ENCODE measurements at places on chromosomes 6 and 20.

GRCh38 chr6:2916158-2916925 is 13.2 kb upstream of the SERPINB9 start:
- DNase-seq = no peak

DNA sequence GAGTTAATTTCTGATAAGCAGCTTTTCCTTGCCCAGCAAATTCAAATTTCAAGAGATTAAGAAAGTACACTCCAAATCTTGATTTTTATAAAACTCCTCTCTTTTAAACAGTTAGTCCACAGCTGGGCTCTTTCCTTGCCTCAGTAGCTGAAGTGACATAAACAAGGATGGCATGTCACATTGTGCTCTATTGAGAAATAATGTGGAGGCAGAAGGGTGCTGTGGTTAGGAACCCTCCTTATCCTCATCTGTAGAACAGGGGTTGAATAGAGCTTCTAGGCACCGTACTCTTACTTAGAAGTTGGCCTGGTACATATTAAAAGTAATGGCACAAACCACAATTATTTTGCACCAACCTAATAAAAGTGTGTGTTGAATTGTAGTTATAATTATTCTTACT is 70.3 kb downstream of the RSPO3 start:
- no peak for DNase-seq

GRCh38 chr20:3105256-3106137 is 21.0 kb upstream of the AVP start:
- no peak for DNase-seq

GRCh38 chr6:22362361-22362760 is 65.5 kb upstream of the PRL start:
- DNase-seq = no peak

GRCh38 chr6:98787961-98788360 is 46.4 kb upstream of the POU3F2 start:
- DNase-seq = no peak

DNA sequence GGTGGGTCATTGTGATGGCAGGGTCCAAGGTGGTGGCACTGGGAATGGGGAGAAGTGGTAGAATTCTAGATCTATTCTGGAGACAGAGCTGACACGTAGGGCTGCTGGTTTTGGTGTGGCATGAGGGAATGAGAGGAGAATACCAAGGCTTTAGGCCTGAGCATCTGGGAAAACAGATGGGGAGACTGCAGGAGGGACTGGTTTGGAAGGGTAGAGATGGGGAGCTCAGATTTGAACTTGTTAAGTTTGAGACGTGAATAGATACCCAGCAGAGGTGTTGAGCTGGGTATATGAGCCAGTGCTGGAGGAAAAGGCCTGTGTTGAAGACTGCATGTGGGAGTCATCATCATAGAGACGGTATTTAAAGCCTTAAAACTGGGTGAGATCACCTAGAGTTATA is 17.5 kb downstream of the TRMT6 start:
- DNase-seq = no peak

DNA sequence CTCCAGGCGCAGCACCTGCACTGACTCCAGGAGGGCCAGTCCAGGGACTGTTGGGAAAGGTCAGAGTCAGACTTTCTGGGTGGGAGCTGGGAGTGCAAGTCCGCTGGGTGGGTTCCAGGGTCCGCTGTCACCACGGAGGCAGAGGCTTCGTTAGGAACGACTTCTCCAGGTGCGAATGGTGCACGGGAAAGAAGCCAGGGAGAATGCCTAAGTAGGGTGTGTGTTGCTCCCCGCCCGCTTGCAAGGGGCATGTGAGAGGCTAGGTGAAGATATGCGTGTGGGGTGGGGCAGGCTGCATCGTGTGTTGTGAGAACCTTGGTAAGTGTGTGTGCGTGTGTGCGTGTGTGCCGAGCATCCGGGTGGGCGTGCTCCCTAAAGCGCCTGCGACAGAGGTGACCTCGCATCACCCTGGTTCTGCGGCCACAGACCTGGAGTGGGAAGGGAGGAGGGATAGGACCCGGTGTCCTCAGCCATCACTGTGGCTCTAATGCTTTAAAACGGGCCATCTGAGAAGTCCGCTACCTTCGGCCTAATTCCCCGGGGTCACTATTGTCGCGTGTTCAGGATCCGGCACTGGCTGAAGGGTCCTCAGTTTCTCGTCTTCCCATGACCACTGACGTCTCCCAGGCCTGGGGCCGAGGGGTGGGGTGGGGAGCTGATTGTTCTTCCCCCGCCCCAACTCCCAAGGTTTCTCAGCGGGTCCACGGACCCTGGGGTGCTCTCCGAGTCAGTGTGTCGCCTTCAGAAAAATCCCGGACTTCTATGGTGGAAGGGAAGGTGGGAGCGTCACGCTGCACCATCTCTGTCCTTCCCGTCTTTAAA is 6.1 kb downstream of the SLC32A1 start:
- no peak for DNase-seq

DNA sequence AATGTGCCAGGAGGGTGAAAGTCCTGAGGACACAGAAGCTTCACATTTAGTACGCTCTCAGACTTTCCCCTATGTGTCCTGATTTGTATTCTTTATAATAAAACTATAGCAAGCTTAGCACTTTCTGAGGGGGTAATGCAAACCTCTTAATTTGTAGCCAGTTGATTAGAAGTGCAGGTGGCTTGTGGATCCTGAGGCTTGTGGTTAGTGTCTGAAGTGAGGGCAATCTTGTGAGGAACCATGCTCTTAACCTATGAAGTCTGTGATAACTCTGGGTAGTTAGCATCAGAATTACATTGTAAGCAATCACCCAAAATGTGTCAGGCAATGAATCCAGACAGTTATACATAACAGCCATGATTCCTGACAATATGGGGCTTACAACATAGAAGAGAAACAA is 51.1 kb downstream of the LHFPL5 start:
- no peak for DNase-seq
